ENCODE measurements at places on chromosomes 13 and 19. TPM values are rescaled to one million over a fixed set of nuclear protein-coding genes. Genes with fewer than 3 reads are reported as not detected.

DNA sequence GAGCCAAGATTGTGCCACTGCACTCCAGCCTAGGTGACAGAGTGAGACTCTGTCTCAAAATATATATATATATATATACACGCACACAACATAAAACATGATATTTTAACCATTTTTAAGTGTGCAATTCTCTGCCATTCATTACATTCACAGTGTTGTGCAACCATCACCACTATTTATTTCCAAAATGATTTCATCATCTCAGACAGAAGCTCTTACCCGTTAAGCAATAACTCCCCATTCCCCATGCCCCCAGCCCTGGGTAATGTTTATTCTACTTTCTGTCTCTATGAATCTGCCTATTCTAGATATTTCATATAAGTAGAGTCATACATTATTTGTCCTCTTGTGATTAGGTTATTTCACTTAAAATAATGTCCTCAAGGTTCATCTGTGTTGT lies 20.3 kb downstream of the WDR88 start:
- DNase-seq = no peak
- no peaks in the 10 kb centered on the region for H3K27me3 ChIP-seq
- no peak overlapping the region for H3K27ac ChIP-seq
- no peak overlapping the region for H3K4me3 ChIP-seq
- H3K4me1 ChIP-seq = no peaks in the 10 kb centered on the region
- H3K36me3 ChIP-seq = no peaks in the 10 kb centered on the region

DNA sequence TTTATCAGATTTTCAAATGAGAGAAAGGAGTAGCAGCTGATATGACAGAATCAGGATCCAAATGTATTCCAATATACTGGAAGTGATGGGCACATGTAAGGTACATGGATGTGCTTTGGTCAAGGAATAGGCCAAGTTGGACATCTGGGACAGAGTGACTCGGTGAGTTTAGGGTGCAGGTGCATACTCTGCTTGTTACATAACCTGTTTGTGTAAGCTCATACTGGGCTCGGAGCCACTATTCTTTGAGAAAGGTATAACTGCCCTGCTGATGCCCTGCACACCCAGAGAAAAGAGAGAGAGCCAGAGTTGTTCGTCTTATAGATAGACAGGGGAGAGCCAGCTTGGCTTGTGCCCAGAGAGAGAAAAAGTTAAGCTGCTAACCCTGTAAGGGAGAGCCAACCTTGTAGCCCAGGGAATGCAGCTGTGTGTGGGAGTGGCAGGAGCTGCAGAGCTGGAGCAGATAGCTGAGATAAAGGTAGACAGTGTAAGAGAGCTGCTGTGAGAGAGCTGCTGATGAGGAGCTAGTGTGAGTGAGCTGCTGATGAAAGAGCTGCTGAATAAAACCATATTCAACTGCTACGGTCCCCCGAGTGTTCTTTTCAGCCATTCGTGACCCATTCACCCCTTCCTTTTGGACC lies 40.7 kb upstream of the N4BP2L1 start:
- H3K4me3 ChIP-seq = no peak overlapping the region
- no peaks in the 10 kb centered on the region for H3K36me3 ChIP-seq
- H3K27me3 ChIP-seq = no peaks in the 10 kb centered on the region
- H3K4me1 ChIP-seq = no peaks in the 10 kb centered on the region
- peak; percentile 18 for DNase-seq

DNA sequence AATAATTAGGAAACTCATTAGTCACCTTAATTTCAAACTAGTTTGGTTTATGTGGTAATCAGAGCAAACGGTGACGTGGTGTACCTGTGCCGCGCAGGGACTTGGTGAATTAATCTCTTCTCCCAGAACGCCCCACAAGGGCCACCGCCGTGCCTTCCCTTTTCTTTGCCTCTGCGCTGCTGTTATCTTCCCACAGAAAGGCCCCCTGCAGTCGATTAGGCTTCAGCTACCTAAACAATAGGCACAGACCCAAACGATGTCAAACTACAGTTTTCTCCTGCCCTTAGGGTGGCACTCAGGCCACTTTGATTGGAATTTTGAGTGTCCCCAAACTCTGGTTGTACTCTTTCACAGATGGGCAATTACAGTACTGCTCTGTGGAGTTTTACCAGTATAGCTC lies 115.5 kb downstream of the GGACT start:
- H3K4me1 ChIP-seq = no peaks in the 10 kb centered on the region
- no peak for DNase-seq
- no peak overlapping the region for H3K27ac ChIP-seq
- no peak overlapping the region for H3K4me3 ChIP-seq
- no peaks in the 10 kb centered on the region for H3K27me3 ChIP-seq

DNA sequence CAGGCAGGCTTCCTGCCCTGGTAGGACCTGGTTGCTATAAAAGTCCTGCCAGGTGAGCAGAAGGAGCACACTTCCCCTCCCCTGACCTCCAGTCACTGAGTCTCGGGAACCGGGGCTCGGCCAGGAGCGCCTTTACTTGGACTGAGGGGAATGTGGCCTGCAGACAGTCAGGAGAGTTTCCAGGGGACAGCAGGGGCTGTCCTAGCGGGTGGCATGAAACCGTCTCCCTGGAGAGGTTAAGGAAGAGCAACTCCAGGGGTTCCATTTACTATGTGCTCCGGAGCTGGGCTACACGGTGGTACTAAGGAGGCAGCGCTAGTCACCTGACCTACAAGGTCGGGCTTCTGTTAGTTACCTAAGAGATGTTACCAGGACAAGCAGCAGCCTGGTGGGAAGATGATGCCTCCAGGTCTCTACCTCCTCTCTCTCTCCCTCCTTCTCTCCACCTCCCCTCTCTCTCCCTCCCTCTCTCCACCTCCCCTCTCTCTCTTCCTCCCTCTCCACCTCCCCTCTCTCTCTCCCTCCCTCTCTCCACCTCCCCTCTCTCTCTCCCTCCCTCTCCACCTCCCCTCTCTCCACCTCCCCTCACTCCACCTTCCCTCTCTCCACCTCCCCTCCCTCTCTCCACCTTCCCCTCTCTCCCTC lies 4.1 kb upstream of the CNOT3 start:
- no peak overlapping the region for H3K27ac ChIP-seq
- no peak overlapping the region for H3K4me3 ChIP-seq
- peak; percentile 48 for DNase-seq
- H3K36me3 ChIP-seq = peaks cover 21% of the 10 kb centered on the region
- no peaks in the 10 kb centered on the region for H3K27me3 ChIP-seq
- peaks cover 12% of the 10 kb centered on the region for H3K4me1 ChIP-seq

DNA sequence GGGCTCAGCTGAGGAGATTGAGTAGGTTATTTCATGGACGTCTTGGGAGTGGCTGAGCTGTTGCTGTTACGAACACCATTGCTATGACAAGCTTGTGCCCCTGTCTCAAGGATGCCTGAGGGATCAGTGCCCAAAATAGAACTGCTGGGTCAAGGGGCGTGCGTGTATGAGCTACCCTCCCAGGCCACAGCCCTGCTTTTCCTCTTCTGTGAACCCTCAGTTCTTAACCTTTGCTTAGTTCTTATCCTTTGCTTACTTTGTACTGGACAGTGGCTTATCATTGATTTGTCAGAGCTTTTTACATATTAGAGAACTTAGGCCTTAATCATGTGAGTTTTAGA lies 9.0 kb downstream of the ARHGAP45 start:
- H3K4me1 ChIP-seq = no peaks in the 10 kb centered on the region
- DNase-seq = no peak
- H3K4me3 ChIP-seq = no peak overlapping the region

- H3K4me3 ChIP-seq = no peak overlapping the region
- no peaks in the 10 kb centered on the region for H3K27me3 ChIP-seq
- peak; percentile 45 for DNase-seq
- peak overlapping the region; percentile 74 for H3K27ac ChIP-seq
- peaks cover 26% of the 10 kb centered on the region for H3K36me3 ChIP-seq
These were observed 10.6 kb downstream of the CAPN12 start for GRCh38 chr19:38733493-38734175.

GRCh38 chr13:59414006-59414405 lies 749.7 kb downstream of the DIAPH3 start:
- H3K27ac ChIP-seq = no peak overlapping the region
- H3K4me3 ChIP-seq = no peak overlapping the region
- no peaks in the 10 kb centered on the region for H3K4me1 ChIP-seq

GRCh38 chr13:36432106-36432544 lies at the start of gene CCNA1:
TSS of gene CCNA1 (plus strand) at chr13:36432495. CDS start at chr13:36433057, 562 bp downstream.
- no peaks in the 10 kb centered on the region for H3K36me3 ChIP-seq
- H3K27ac ChIP-seq = no peak within 1 kb of the TSS
- peaks cover 33% of the 10 kb centered on the region for H3K27me3 ChIP-seq
- H3K4me3 ChIP-seq = no peak within 1 kb of the TSS
- peaks cover 9% of the 10 kb centered on the region for H3K4me1 ChIP-seq
- no peak for DNase-seq

DNA sequence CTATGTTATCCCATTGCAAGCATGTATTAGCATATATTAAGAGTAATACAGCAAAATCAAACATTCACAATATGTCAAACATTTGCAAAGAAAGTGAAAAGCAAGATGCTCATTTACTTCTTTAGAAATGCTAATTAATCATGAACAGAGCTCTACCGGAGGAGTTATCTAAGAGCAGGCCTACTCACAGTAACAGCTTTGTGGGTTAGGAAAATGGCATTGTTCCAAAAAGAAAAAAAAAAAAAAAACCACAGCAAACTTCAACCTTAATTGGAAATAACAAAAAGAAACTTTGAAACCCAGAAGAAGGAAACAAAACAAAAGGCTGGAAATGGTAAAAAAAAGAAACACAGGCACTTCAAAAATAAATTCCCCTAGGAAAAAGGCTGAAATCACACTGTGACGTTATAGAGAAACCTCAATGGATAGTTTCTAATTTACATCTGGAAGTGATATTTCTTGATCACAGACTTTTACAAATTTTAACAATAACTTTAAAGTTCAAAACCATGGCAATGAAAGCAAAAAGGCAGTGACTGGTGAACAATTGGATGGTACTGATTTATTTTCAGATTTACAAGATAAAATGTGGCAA lies 1236.8 kb upstream of the SPRY2 start:
- H3K27me3 ChIP-seq = no peaks in the 10 kb centered on the region
- H3K4me3 ChIP-seq = no peak overlapping the region
- no peaks in the 10 kb centered on the region for H3K36me3 ChIP-seq
- no peak for DNase-seq
- H3K4me1 ChIP-seq = no peaks in the 10 kb centered on the region

DNA sequence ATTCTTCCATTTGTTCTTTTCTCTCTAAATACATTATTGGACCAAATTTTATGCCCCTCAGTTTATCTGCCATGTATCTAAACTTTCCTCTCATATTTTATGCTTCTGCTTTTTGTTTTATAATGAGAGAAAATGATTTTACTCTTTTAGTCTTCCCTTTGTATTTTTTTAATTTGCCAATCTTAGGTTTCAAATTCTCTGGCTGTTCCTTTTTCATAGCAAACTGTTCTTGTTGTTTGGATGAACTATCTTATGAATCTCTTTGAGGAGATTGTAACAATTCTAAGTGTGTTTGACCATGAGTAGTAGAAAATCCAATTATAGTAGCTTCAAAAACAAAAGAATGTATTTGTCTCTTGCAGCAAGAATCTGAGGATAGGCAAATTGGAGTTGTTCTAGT lies 290.5 kb downstream of the NDFIP2 start:
- H3K27me3 ChIP-seq = no peaks in the 10 kb centered on the region
- H3K4me1 ChIP-seq = no peaks in the 10 kb centered on the region
- no peak overlapping the region for H3K27ac ChIP-seq
- H3K4me3 ChIP-seq = no peak overlapping the region
- DNase-seq = no peak

DNA sequence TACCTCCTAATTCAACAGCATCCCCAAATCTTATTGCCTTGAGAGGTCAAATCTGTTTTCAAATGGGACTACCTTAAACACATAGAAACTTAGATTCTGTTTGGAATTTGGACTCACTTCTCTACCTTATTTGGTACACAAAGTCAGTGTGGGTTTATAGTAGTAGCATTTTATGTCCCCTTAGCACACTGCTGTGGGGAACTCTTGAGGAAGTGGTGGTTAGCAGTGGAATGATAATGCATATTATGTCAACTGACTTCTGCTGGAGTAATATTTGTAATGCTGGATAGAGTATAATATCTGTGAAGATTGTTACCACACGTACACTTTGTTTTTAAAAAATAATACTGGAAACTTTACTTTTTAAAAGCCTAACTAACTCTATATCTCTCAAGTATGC lies 386.3 kb downstream of the NDFIP2 start:
- no peaks in the 10 kb centered on the region for H3K36me3 ChIP-seq
- H3K27me3 ChIP-seq = no peaks in the 10 kb centered on the region
- DNase-seq = no peak
- H3K4me1 ChIP-seq = no peaks in the 10 kb centered on the region
- H3K4me3 ChIP-seq = no peak overlapping the region

- no peaks in the 10 kb centered on the region for H3K27me3 ChIP-seq
- DNase-seq = no peak
- H3K4me3 ChIP-seq = peak overlapping the region; percentile 97
- peaks cover 21% of the 10 kb centered on the region for H3K36me3 ChIP-seq
- H3K27ac ChIP-seq = no peak overlapping the region
These were observed 787 bp downstream of the TIMM29 start for GRCh38 chr19:10929402-10929794.

- H3K27me3 ChIP-seq = no peaks in the 10 kb centered on the region
- peak overlapping the region; percentile 94 for H3K27ac ChIP-seq
- DNase-seq = no peak
These were observed 872 bp downstream of the FARSA start for GRCh38 chr19:12932392-12933286.

DNA sequence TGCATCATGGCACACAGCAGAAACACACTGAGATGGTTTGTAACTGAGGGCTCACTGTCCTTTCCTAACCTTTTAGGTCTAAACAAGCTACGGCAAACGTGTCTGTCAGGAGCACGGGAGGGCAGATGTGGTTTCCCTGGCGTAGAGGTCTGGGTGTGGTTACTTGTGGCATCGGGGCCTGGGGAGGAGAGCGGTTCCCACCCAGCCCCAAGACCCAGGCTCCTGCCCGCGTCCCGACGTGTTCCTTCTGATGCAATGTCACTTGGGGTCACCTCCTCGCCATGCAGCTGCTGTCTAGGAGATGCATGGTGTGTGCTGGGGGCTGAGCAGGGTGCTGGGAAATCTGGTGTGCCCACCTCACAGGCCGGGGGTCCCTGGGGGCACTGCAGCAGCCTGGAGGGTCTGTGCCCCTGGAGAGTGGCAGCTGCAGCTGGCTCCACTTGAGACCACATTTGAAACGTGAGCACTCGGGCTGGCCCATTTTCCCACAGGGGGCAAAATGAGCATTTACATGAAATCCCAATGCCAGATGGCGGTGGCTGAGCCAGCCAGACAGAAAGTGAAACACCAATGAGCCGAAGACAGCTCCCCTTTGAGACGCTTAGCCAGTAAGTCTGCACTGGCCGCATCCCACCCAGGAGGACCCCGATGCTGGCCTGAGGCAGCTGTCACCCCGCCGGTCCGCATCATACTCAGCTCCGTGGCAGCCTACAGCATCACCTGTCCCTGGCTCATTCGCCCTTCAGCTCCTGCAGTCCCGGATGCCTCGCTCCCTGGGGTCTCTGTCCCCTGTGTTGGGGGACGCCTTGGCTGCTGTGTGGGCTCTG lies 22.3 kb upstream of the MYDGF start:
- H3K27me3 ChIP-seq = no peaks in the 10 kb centered on the region
- no peak overlapping the region for H3K27ac ChIP-seq
- no peaks in the 10 kb centered on the region for H3K4me1 ChIP-seq
- DNase-seq = no peak
- peaks cover 91% of the 10 kb centered on the region for H3K36me3 ChIP-seq
- no peak overlapping the region for H3K4me3 ChIP-seq

- no peak for DNase-seq
- H3K4me1 ChIP-seq = peaks cover 23% of the 10 kb centered on the region
- H3K36me3 ChIP-seq = no peaks in the 10 kb centered on the region
These were observed 23.8 kb downstream of the PRAM1 start for GRCh38 chr19:8478598-8478997.

The WDFY2 gene
- total RNA-seq = 30.2 TPM

The PALM gene
- 39.3 TPM for total RNA-seq

The SYCN gene
- not detected for total RNA-seq

The THSD8 gene
- total RNA-seq = not detected

The NUP58 gene
- 41.2 TPM for total RNA-seq

The ZNF880 gene
- total RNA-seq = 7.5 TPM

The LSM14A gene
- total RNA-seq = 130 TPM

The ZNF264 gene
- 78.1 TPM for total RNA-seq

The ELSPBP1 gene
- total RNA-seq = not detected

The NLRP7 gene
- total RNA-seq = not detected

The ZNF865 gene
- total RNA-seq = 12.0 TPM
